ENCODE measurements at places on chromosomes 7 and 10. TPM values are rescaled to one million over a fixed set of nuclear protein-coding genes. Genes with fewer than 3 reads are reported as not detected.

GRCh38 chr7:35418716-35419390 is 165.0 kb upstream of the TBX20 start:
- H3K36me3 ChIP-seq = no peaks in the 10 kb centered on the region
- H3K27ac ChIP-seq = no peak overlapping the region
- H3K27me3 ChIP-seq = no peaks in the 10 kb centered on the region
- no peaks in the 10 kb centered on the region for H3K4me1 ChIP-seq
- no peak for DNase-seq

Gene PTPN20
- total RNA-seq = 4.5 TPM

DNA sequence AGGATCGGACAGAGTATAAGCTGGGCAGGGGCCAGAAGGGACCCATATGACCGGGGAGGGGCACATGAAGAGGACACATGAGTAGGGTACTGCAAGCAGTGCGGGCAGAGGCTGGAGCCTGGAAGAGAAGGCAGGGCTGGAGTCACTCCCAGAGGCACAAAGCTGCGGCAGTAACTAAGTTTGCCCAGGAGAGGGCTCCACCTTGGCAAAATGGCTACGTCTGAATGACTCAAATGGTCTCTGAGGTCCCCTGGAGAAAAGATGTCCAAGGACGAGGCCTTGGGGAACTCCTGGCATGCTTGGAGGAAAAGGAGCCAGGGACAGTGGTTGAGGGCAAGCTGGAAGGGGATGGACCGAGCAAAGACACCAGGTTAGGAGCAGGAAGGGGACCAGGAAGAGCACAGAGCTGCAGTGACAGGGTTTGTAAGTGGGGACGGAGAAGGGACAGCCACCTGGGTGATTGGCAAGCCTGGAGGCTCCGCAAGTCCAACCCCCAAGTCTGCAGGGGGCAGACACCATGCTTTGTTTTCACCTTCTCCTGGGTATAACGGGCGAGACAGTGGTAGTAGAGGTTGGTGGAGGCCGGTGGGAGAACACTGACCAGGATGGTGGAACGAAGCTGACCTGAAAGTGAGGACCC is 43.1 kb upstream of the LBX1 start:
- H3K4me3 ChIP-seq = no peak overlapping the region
- H3K27ac ChIP-seq = no peak overlapping the region
- no peaks in the 10 kb centered on the region for H3K27me3 ChIP-seq
- DNase-seq = no peak

DNA sequence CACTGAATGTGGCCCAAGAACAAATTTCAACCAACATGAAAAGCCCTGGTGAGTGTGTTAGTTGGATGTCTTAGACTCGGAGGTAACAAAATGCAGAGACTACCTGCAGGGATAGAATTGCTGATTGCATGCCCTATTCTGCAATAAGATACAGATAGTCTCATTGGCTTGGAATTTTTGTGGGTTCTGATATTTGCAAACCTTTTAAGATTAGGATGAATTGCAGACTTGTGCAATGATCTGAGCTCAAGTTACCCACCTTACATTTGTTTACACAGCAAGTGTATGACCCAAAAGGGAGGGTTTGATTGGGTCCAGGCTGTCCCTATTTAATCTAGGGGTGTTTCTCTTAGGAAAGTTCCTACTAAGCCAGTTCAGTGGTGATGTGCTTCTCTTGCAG is 45.4 kb downstream of the GPR37 start:
- H3K4me3 ChIP-seq = no peak overlapping the region
- H3K4me1 ChIP-seq = no peaks in the 10 kb centered on the region
- no peaks in the 10 kb centered on the region for H3K36me3 ChIP-seq
- DNase-seq = no peak
- no peak overlapping the region for H3K27ac ChIP-seq
- H3K27me3 ChIP-seq = no peaks in the 10 kb centered on the region

- peaks cover 6% of the 10 kb centered on the region for H3K36me3 ChIP-seq
- DNase-seq = no peak
- H3K27me3 ChIP-seq = no peaks in the 10 kb centered on the region
- H3K27ac ChIP-seq = no peak overlapping the region
These were observed 18.5 kb downstream of the SRI start for GRCh38 chr7:88201305-88201704.
